ENCODE measurements at places on chromosomes 3 and 15.

DNA sequence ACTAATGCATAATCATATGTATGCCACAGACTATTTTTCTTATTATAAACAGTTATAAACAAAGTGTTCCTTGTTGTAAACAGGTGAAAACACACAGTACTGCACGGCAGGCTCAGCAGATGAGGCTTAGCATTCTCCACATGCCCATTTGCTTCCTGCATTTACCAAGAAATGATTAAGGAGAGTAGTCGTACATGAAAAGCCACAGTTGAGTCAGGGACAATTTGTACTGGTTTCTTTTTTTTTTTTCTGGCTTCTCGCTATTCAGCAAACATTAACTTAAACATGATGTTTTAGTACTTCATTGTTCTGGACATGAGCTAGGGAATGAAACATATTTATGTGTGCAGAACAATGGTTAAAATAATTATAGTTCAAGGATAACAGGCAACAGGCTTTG is 63.4 kb downstream of the GHSR start:
- H3K4me3 ChIP-seq: no peak overlapping the region
- H3K4me1 ChIP-seq: no peaks in the 10 kb centered on the region
- no peak for DNase-seq
- no peak overlapping the region for H3K27ac ChIP-seq
- no peaks in the 10 kb centered on the region for H3K27me3 ChIP-seq

DNA sequence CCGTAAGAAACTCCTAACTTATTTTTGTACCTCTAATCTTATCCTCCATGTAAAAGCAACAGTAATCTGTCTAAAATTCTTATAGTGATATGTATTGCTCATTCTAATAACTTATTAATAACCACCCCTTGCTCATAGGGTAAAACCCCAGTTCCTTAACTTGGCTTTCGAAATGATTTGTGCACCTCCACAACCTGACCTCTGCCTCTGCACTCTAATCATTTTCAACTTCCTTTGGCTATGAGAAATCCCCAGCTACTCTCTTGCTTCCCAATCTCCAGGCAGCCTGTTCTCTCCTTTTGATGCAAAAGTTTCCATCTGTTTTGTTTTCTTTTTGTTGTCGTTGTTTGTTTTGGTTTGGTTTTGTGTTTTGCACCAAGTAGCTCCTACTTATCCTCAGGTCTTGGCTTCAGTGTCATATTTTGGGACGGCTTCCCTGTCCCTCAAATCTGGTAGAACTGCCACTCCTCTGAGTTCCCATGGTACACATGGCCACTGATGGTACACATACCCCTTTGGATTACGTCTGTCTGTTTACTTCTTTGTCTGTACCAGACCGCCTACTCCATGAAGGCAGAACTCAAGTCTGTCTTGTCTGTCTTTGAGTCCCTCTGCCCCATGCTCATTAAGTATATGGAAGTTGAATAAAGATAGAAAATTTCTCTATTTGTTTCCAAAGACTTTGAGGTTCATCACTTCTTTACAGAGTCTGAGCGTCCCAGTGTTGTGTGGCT is 105.6 kb upstream of the TGFBR2 start:
- no peak for DNase-seq
- H3K27me3 ChIP-seq: no peaks in the 10 kb centered on the region
- peaks cover 45% of the 10 kb centered on the region for H3K4me1 ChIP-seq
- no peaks in the 10 kb centered on the region for H3K36me3 ChIP-seq
- H3K4me3 ChIP-seq: no peak overlapping the region

DNA sequence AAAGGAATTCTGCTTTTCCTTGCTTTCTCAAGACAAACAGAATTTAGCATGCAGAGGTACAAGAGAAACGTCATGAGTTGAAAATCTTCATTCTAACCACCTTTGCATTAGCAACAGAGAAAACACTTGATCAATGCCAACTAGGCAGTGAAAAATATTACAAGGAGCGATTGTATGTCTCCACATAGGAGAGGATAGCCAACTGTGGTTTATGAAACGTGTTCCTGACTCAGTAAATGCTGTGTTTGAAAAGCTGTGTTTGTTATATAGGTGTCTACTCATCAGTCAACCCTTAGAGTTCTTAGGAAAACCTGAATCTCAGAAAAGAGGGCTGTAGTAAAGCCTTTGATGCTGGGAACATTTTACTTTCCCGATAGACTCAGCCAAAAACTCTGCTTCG is 102.4 kb downstream of the FRMD4B start:
- H3K27ac ChIP-seq: no peak overlapping the region
- DNase-seq: no peak
- H3K4me3 ChIP-seq: no peak overlapping the region
- H3K4me1 ChIP-seq: peaks cover 40% of the 10 kb centered on the region
- no peaks in the 10 kb centered on the region for H3K27me3 ChIP-seq

GRCh38 chr15:40984964-40985363 is 31.7 kb downstream of the CHAC1 start:
- no peaks in the 10 kb centered on the region for H3K27me3 ChIP-seq
- peaks cover 57% of the 10 kb centered on the region for H3K36me3 ChIP-seq
- H3K27ac ChIP-seq: no peak overlapping the region
- H3K4me1 ChIP-seq: peaks cover 5% of the 10 kb centered on the region
- no peak overlapping the region for H3K4me3 ChIP-seq

DNA sequence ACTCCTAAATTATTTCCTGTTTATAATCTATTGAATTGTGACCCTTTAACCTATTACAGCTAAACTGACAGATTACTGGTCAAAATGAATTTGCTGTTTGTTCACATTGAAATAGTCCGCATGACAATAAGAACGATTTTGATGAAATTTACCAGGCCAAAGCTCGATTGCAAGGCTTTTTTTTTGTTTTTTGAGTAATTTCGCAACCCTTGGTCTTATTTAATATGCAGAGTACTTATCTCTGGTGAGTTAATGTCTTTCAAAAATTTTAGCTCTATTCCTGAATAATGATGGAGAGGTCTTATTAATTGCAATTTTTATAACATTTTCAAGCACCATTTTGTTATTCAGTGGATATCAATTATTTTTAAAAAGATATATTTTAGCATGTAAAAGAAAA is 362.4 kb downstream of the OTOL1 start:
- no peaks in the 10 kb centered on the region for H3K27me3 ChIP-seq
- H3K27ac ChIP-seq: no peak overlapping the region
- H3K4me3 ChIP-seq: no peak overlapping the region
- DNase-seq: no peak
- H3K36me3 ChIP-seq: no peaks in the 10 kb centered on the region
- no peaks in the 10 kb centered on the region for H3K4me1 ChIP-seq

DNA sequence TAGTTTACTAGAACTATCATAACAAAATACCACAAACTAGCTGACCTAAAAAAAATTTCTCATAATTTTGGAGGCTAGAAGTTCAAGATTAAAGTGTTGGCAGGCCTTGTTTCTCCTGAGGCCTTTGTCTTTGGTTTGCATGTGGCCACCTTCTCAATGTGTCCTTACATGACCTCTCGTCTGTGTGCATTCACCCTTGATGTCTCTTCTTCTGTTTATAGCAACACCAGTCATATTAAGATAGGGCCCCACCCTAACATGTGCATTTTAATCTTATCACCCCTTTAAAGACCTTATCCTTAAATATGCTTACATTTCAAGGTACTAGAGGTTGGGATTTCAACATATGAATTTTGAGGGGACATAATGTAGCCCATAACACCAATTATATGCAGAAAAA is 177.0 kb downstream of the ZBBX start:
- H3K27me3 ChIP-seq: no peaks in the 10 kb centered on the region
- H3K4me1 ChIP-seq: no peaks in the 10 kb centered on the region
- no peaks in the 10 kb centered on the region for H3K36me3 ChIP-seq
- H3K4me3 ChIP-seq: no peak overlapping the region
- no peak overlapping the region for H3K27ac ChIP-seq
